IPS DF 19.7 (cell line): ENCODE measurements at places on chromosomes 4 and X.

- DNase-seq, result no peak
Measured at GRCh38 chr4:177489471-177490246, 47.4 kb upstream of the AGA start.

DNA sequence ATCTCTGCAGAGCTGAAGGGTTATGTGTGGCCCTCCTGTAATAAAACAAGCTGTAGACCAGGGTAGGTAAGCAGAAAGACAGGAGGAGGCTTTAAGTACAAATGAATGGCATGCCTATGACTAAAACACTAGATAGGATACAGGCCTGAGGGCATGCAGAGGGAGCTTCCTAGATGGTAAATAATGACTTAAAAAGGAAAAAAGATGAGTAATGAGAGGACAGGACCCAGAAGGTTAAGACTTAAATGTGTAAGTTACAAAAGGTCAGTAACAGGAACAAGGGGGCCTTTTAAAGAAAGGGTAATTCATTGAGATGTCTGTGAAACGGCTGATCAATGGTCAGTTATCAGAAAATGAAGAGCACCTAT, 194.8 kb downstream of the SOWAHB start:
- DNase-seq, result no peak

DNA sequence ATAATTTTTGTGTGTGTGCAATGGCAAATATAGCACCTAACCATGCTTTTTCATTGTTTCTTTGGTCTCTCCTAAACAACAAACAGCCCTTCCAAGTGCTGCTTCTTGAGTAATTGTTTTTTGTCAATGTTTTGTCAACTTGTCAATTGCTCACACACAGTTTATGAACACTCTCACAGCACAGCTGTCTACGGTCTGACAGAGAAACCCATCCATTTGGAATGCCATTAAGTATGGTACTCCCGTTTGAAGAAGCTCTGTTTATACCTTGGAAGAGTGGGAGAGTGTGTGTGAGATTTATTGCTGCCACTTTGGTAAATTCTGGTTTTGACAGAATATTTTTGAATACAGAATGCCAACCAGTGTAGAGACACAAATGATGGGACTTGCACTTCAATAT, 254.6 kb downstream of the LDB2 start:
- DNase-seq, result no peak

- DNase-seq, result no peak
Measured at GRCh38 chrX:134949271-134949670, 41.5 kb upstream of the SMIM10 start.

- DNase-seq, result no peak
Measured at GRCh38 chr4:16056681-16057385, 27.0 kb downstream of the PROM1 start.

DNA sequence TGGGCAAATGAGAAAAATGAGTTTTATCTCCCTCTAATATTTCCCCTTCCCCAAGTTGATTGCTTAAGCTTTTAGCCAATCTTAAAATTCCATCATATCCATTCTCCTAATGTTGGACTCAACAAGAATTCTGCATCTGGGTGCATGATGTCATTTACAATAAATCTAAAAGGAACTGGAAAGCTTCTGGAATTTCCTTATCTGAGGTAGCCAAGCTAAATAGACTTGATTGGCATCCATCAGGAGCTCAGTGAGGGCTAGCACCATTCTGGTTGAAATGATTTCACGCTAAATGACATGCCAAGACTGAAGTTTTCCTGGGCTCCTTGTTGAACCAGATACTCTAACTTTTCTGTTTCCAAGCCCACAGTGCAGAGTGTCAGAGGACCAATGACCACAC, 110.3 kb upstream of the SCML1 start:
- no peak for DNase-seq

- no peak for DNase-seq
Measured at GRCh38 chr4:110247591-110247990, 49.2 kb upstream of the ELOVL6 start.

DNA sequence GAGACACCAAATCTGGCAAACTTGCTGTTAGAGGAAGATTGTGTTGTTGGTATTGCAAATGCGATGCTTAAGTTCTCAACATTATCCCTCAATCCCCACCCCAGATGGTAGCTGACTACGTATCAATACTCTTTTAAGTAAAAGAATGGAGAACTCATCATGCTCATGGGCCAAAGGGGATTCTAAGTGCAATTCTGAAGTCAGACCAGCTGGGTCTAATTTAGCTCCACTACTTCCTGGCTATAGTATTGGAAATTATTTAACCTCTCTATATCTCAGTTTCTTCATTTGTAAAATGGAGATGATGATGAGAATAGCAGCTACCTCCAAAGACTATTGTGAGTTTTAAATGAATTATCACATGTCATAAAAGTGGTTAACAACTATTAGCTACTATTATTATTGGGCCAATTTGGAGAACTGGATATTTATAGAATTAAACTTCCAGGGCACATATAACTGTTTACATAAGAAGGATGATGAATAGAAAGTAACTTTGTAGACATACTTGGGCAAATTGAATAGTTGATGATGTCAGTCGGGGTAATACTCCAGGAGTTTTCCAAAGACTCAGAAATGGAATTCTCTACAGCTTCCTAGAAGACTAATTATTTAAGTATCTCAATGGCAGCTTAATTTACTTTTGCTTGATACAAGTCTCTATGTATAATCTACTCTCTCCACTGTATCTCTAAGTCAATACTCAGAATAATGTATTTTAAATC, 5.0 kb upstream of the SLAIN2 start:
- no peak for DNase-seq

DNA sequence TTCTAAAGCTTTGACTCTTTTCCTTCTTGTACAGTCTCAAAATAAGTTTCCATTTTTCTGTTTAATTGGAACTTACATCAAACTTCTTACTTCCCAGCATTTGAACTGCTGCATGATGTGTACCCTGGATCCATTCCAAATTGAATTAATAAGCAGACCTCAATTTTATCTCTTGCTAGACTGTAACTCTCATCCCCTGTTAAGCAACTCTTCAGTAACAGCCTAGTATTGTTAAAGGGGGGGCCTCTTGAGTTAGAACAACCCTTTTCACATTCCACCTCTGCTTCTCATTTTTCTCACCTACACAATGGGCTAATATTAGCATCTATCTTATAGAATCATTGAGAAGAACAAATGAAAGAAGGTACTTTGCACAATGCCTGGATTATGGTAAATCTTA, 169.4 kb downstream of the IL1RAPL1 start:
- DNase-seq, result no peak

DNA sequence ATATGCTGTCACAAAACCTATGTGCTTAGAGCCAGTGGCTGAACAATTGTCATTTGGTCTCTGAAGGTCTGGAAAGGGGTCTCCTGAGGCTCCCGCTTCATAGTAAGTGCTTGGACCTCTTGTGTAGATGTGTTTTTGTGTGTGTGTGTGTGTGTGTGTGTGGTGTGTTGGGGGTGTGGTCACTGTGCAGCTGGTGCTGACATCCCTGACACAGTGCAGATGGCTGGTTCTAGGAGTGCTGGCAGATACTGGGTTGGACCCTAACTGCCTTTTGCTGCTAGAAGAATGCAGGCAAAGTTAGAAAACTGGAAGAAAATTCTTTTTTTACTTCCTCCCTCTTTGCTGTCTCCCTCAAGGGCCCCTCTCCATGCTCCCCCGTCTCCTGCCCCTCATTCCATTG, 1872.6 kb downstream of the ARAP2 start:
- DNase-seq, result no peak

DNA sequence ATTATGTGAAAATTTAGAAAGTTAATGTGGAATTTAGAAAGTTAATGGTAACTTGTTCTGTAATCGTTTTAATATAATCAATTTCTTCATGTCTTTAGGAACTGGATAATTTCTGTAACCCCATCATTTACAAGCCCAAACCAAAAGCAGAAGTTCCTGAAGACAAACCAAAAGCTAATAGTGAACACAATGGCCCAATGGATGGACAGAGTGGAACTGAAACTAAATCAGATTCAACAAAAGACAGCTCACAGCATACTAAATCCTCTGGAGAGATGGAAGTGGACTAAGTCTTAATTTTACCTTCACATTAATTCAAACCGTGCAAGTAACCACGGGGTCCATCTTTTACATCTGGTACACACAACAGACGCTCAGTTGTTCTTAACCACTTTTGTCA, 48.1 kb upstream of the PLK4 start:
- DNase-seq, result no peak

DNA sequence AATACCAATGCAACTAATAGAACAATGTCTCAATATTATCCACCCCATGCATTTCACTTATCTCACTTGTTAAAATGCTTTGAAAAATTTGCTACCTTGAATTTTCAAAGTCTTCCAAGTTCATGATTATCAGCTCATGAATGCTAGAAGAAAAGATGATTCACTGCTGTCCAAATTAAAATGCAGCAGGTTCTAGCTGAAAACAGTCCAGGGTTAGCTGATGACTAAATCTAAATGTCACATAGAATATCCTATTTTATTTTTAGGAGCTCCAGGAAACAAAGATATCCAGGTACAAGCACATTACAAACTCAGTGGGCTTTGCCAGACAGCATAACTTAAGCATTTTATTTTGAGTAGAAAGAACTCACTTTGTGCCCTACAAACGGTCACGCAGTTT, 38.0 kb upstream of the SPARCL1 start:
- no peak for DNase-seq

DNA sequence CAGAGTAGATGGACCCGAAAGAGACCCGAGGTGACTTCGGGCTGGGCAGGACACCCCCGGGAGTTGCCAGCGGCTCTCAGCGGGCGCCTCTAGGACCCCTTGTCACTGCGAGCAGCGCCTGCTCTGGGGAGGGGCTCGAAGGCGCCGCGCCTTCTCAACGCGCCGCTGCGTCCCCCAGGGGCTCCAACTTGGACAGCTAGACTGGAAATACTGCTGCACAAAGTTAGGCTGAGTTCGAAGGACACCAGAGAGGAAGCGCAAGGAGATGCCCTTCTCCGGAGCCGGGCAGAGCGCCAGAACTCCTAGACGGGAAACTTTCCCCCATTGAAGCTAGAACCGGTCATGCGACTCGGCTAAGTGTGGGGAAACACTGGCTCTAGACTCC, 493 bp upstream of the KCNIP4 start:
- no peak for DNase-seq

- DNase-seq, result no peak
Measured at GRCh38 chr4:13750594-13750993, 123.1 kb upstream of the BOD1L1 start.

DNA sequence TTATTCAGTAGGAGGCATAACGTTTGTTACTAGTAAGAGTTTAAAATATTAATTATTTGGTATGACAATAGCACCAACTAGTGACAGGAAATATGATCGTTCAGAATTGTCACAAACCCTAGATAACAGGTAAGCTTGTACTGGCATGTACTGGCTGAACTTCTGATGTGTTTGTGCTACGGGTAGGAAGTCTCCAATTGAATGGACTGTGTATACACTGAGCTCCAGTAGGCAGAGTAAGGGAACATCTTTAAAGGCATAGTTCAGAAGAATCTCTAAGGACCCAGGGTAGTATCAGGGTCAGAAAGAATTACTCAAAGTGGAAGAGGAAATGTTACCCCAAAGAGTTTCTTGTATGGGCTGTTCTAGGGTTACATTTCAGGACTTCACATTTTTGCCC, 230.4 kb downstream of the EDA2R start:
- no peak for DNase-seq

DNA sequence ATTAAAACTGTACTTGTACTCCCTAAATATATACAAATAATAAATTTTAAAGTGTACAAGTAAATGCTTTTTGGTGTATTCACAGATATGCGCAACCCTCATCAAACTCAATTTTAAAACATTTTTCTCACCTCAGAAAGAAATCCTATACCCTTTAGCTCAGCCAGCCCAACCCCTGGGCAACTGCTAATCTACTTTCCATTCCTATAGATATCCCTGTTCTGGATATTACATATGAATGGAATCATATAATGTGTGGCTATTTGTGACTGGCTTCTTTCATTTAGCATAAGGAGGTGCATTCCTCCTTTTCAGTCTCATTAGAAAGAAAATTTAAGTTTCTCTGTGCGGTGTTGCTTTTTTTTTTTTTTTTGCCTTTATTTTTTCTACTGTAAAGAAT, 39.4 kb downstream of the INTU start:
- DNase-seq, result no peak

DNA sequence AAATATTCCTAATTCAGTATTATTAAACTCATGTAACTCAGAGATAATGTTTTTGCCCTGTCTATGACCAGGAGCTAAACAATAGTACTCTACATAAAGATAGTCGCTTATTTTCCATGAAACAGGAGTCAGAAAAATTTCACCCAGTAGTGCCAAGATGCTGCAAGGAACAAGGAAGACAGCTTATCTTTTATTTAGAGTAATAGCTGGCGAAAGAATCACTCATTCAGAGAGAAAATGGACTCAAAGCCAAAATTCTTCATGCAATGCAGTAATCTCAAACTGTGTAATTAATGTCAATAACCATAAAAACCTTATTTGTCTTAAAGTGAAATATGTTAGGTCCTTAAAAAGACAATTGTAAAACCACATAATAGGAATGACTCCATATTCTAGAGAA, 477.8 kb downstream of the ANKRD50 start:
- DNase-seq, result no peak

GRCh38 chr4:38179690-38180377, 219.6 kb downstream of the PTTG2 start:
- DNase-seq, result no peak

- no peak for DNase-seq
Measured at GRCh38 chr4:42785817-42786216, 106.7 kb upstream of the GRXCR1 start.

DNA sequence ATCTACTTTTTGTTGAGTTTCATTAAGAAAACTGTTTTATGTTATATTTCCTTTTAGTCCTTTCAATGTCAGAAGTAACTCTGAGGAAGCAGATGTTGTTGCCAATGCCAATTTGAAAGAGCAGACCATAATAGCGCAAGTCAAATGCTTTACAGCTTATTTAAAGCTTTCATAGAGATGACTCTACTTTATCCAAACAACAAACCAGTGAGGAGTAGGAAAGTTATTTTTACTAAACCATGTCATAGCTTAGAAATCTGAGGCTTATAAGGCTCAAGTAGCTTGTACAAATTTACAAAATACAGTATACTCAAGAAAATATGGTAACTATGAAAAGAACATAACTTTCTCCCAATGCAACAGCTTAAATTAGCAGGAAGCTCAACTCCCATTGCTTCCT, 40.1 kb upstream of the SPOCK3 start:
- DNase-seq, result no peak

GRCh38 chrX:27889878-27890277, 82.1 kb downstream of the MAGEB10 start:
- no peak for DNase-seq

GRCh38 chrX:119604766-119605463, 1.3 kb downstream of the NKRF start:
- DNase-seq, result no peak

DNA sequence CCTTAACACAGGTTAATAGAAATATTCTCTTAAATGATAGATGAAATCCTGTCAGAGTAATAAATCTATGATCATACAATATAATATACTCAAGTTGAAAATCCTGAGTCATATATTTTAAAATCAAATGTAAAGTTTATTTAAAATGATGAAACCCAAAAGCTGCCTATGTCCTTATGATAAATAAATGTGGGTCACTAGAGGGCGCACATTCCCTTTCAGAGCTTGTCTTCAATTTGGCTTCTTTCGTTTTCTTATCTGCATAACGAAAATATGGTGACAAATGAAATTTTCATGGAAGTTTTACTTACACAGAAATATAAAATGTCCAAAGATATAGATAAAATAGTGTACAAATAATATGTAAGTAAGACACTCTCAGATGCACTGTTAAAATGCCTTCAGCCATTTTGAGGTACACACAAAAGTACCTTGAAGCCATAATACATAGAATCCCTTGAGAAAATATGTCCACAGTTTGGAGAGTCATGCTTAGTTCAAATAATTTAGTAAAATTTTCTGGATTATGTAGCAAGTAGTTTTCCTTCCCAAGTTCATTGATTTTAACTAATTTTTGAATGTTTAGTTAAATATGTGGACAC, 680.4 kb downstream of the DMD start:
- DNase-seq, result no peak
